ENCODE measurements at places on chromosomes 11 and 22.

- DNase-seq, result no peak
Observed at GRCh38 chr11:63970902-63971301, 3.5 kb upstream of the COX8A start.

DNA sequence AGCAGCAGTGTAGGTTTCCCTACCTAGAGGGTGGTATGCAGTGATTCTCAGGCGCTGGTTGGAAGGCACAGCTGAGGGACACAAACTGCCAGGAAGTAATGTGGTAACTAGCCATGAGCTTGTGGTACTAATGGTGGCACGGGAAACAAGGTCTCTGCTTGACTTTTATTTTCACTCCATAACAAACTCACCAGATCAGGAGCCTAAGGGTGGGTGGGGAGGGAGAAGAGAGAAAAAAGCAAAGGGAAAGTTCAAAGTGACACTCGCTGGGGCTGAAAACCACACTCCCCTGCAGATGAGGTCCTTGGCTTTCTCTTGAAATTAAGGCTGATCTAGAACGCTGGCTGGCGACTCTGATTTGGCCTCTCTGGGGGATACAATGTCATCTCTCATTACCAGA, 22.0 kb downstream of the TRAF6 start:
- DNase-seq, result no peak

DNA sequence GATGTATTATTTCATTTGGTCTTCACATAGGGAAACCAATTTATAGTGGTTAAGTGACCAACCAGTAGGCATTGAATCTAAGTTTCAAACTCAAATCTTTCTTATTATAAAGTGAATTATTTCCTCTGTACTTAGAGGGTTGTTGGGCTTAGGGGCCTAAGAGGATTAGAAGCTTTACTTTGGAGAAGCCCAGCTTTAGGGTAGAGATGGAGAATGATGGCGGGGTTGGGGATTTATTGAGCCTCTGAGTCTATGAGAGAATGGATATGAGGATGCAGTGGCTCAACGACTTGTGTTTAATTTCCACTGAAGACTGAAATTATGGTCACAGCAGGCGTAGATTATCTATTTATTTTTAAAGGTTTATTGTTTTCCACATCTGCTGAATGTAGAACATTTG, 55.5 kb downstream of the CHRDL2 start:
- DNase-seq, result no peak

DNA sequence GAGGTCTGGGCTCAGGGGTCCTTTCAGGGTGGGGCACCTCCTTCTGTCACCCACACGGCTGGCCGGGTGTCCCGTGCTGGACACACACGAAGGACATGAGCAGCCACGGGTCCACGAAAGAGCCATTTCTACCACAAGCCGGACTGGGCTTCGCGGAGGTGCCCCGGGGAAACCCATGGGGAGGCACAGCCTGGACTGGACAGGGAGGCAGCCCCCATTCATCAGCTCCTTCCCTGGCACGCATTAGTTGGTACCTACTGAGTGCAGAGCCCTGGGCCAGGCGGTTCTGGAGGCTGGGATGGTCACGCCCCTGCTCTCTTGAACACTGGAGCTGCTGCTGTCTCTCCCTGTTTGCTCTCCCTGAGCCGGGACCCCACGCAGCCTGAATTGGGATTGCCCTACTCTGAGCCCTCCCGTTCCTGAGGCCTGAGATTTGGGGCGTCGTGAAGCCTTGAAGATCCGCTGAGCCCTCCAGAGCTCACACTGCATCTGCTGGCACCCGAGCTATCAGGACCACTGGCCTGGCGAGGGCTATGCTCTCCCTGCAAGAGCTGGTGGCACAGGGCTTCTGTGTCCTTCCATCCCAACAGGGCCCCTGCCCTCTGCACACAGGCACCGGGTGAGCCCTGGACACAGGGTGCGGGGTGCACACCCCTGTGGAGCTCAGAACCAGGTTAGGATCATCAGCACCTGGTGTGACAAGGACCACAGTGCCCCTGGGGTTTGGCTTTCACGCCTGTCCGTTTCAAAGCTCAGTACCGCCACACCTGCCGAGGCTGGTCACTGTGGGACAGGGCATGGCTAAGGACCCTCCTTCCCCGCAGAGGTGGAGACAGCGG, 84.6 kb downstream of the MYEOV start:
- DNase-seq, result no peak

DNA sequence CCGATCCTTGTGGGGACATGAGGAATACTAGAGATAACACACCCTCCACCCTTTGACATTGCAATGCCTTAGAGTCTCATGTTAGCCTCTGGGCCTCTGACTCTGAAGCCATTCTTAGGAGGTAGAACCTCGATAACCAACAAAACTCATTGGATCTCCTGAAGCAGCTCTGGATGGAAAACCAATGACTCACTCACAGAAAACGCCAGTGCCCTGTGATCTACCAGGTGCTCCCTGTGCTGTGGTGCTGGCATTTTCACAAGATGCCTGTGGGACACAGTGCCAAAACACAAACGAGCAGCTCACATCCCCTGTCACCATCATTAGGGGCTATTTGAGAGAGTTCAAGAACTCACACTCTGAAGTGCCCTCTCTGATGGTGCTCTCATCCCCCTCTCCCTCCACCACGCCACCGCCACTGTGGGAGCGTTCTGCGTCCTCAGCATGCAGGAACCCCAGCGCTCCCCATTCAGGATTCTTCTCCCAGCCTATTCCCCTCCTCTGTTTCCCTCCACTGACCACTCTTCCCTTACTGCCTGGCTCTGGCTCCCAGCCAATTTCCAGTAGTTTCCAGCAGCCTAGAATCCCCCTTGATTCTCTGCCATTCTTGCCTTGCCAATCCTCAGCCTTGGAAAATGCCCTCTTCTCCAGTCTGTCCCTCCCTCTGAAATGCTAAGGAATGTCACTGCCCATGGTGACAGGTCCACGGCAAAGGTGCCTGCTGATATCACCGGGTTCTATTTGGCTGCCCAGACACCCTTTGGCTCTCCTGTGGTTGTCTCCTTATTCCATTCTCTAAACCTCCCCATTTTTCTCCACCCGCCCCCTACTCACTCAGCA, 4.7 kb upstream of the POLD4 start:
- DNase-seq, result no peak

DNA sequence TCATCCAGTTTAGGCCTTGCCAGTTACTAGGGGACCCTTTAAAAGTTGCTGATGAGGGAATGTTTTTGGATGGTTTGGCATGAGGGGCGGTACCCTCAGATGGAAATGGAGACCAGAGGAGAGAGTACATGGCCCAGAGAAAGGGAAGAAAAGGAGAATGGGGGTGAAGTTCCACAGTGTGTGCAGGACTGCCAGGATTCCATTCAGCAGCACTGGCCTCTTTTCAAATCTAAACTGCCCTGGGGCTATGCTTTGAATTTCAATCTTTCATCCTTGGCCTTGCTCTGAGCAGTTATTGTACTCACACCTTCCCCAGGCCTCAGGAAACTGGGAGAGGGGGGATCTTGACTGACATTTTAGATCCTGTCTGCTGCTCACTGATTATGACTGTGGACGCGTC, 3.0 kb downstream of the SLC3A2 start:
- no peak for DNase-seq

- DNase-seq, result no peak
Observed at GRCh38 chr11:26579683-26580082, 7.6 kb upstream of the MUC15 start.

DNA sequence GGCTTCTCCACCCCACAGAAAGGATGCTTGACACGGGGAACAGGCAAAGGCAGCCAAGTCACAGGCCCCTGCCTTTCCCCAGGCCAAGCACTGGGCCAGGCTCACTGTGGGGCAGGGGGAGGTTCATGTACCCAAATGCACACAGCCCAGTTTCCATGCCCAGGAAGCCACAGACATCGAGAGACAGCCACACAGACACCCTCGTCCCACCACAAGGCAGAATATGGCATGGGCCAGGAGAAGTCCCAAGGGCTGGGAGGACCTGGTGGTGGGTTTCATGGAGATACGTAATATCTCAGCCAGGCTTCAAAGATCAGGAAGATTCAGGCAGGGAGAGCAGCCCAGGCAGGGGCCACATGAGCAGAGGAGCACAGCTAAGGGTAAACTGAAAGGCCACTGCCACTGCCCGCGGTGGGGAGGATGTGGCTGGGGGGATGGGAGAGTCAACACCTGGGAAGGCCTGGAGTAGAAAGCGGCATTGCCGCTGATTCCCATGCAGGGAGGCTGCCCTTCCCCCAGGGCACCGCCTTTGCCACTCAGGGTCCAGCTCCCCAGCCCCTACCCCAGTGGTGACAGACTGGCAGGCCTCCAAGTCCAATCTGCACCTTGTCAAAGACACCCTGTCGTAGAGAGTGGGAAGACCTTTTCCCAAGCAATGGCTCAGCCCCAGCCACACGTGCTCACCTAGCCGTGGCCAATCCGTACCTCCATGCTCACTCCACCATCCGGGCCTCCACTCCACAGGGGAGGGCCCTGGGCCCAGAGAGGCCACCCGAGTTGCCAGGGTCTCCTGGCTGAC, 2.4 kb upstream of the MFNG start:
- no peak for DNase-seq

- DNase-seq, result no peak
Observed at GRCh38 chr22:44497218-44497904, 672 bp downstream of the RTL6 start.

- DNase-seq, result no peak
Observed at GRCh38 chr11:4190098-4190497, 95.5 kb downstream of the RRM1 start.

DNA sequence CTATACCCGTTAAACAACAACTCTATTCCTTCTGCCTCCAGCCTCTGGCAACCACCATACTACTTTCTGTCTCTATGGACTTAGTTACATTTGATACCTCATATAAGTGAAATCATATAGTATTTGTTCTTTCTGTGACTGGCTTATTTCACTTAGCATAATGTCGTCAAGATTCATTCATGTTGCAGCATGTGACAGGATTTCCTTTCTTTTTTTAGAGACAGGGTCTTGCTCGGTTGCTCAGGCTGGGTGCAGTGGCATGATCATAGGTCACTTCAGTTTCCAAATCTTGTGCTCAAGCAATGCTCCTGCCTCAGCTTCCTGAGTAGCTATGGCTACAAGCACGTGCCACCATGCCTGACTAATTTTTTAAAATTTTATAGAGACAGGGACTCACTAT, 29.4 kb upstream of the SORL1 start:
- no peak for DNase-seq

Data from T1000 (cell line).